ENCODE measurements at places on chromosomes 12 and 14. TPM values are rescaled to one million over a fixed set of nuclear protein-coding genes. Genes with fewer than 3 reads are reported as not detected.

The JPH4 gene
- not detected for total RNA-seq

The ETFBKMT gene
- total RNA-seq = 0.52 TPM

The VSIG10 gene
- 60.8 TPM for total RNA-seq

The C12orf56 gene
- total RNA-seq = 5.7 TPM

GRCh38 chr12:42484996-42485395, 104.5 kb downstream of the PRICKLE1 start:
- H3K4me3 ChIP-seq = peak overlapping the region; percentile 78
- H3K4me1 ChIP-seq = peaks cover 18% of the 10 kb centered on the region
- no peak for DNase-seq
- no peak overlapping the region for H3K27ac ChIP-seq

DNA sequence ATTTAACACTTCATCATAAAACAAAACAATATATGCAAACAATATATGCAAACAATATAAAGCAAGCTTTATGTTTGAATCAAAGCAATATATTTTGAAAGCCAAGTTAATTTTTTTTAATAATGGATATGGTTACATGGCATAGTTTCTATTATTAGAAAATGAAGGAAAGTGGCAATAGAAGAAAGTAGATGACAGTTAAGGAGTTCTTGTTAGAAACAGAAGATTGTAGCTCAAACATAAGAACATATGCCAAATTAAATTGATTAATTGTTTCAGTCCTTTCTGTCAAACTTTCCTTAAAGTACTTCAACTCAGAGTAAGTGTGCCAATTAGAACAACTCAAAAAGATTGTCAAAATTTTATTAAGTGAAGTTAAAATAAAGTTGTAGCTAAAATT, 1248.3 kb downstream of the SLC16A7 start:
- DNase-seq = no peak
- H3K36me3 ChIP-seq = no peaks in the 10 kb centered on the region
- no peaks in the 10 kb centered on the region for H3K27me3 ChIP-seq
- no peak overlapping the region for H3K4me3 ChIP-seq
- no peak overlapping the region for H3K27ac ChIP-seq
- no peaks in the 10 kb centered on the region for H3K4me1 ChIP-seq

- H3K4me1 ChIP-seq = peaks cover 10% of the 10 kb centered on the region
- H3K27me3 ChIP-seq = peaks cover 13% of the 10 kb centered on the region
- H3K27ac ChIP-seq = no peak overlapping the region
Measured at GRCh38 chr14:21771671-21772070, 98.1 kb upstream of the OR4E1 start.

DNA sequence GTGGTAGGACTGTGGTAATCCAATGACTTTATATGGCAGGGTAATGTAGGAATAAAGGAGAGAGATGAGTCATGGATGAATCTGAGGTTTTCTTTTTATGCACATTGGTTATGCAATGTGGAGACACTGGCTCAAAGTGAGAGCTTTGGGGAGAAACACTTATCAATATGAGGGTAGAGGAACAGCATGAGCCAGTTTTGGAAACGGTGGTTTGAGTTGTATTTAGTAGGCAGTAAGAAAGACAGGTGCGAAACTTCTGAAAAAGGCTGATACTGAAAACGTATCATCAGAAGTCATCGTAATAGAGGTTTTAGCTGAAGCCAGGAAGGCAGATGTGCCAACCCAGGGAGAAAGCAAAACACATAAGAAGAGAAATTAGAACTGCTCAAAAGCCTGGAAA, 854.8 kb upstream of the SEL1L start:
- H3K36me3 ChIP-seq = no peaks in the 10 kb centered on the region
- H3K27ac ChIP-seq = no peak overlapping the region
- no peaks in the 10 kb centered on the region for H3K27me3 ChIP-seq
- no peaks in the 10 kb centered on the region for H3K4me1 ChIP-seq
- no peak for DNase-seq

GRCh38 chr14:40616579-40616978, 990.1 kb upstream of the LRFN5 start:
- DNase-seq = no peak
- H3K27ac ChIP-seq = no peak overlapping the region
- H3K4me3 ChIP-seq = no peak overlapping the region
- H3K36me3 ChIP-seq = no peaks in the 10 kb centered on the region
- no peaks in the 10 kb centered on the region for H3K4me1 ChIP-seq

GRCh38 chr14:88069677-88070076, 64.7 kb downstream of the GPR65 start:
- no peaks in the 10 kb centered on the region for H3K27me3 ChIP-seq
- no peak for DNase-seq
- no peak overlapping the region for H3K4me3 ChIP-seq
- no peak overlapping the region for H3K27ac ChIP-seq
- peaks cover 5% of the 10 kb centered on the region for H3K4me1 ChIP-seq

DNA sequence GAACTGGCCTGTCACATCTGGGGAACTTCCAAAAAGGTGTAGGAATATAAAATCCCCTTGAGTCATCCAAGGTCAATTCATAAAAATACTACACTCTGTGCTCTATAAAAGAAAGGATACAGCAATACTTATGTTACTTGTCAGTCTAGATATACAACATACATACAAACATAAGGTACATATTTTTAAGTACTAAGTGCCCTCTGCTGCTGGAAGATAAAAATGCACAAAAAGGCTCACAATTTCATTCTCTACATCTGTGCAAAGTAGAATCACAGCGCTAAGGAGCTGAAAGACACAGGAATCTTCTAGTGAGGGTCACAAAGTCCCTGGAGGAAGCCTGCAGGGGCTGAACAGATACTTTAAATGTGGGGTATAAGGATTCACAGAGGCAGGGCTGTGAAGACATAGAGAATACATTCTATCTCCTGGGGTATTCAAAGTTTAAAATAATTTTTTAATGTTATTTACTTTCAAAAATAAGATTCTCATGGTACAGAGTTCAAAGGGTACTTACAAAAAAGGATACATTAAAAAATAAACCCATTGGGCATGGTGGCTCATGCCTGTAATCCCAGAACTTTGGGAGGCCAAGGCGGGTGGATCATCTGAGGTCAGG, 10.2 kb upstream of the GOLGA5 start:
- H3K27me3 ChIP-seq = no peaks in the 10 kb centered on the region
- H3K4me1 ChIP-seq = peaks cover 26% of the 10 kb centered on the region
- H3K27ac ChIP-seq = peak overlapping the region; percentile 53
- no peaks in the 10 kb centered on the region for H3K36me3 ChIP-seq

DNA sequence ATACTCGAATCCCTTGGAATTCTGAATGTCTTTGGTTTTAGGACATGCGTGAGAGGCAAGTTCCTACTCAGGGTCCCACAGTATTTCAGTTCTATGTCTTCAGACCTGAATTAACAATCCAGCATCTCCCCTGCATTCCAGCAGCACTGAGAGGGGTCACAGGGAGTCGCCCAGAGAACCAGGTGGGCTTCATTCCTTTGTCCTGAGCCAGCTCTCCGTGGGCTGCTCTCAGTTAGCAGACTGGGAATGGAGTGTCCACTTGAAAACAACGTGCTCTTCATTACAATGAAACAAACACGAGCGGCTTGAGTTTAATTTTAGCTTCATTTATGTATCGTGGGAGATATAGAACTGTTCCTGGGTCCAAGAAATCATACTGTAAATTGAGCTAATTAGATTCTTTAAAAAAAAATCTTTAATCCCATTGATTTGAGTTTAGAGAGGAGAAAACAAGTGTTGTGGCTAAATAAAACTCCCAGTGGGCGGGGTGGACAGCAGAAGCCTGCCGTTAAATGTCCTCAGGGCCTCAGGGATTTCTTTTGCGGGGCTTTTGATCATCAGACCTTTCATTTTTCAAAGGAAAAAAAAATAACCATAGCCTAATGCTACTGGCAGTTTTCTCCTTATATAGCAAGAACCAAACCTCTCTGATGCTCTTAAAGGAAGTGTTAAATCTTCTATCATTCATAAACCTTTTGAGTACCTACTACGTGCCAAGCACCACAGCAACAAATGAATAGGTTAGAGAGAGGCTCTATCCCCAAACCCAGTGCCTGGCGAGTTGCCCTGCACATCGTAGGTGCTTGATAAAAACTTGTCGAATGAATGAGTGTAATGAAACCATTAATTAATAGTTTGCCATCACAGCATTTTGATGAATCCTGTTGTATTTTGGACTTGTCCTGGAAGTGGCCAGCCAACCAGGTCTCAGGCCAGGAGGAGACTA, 140.4 kb downstream of the CHST11 start:
- H3K27ac ChIP-seq = no peak overlapping the region
- H3K36me3 ChIP-seq = no peaks in the 10 kb centered on the region
- peaks cover 16% of the 10 kb centered on the region for H3K4me1 ChIP-seq
- H3K4me3 ChIP-seq = no peak overlapping the region

Measured in PC-3 (cell line).